ENCODE measurements at places on chromosomes 6 and 20. TPM values are rescaled to one million over a fixed set of nuclear protein-coding genes. Genes with fewer than 3 reads are reported as not detected.
A peak's percentile ranks its signal among the peaks of the same experiment; 100 is the strongest.

- no peak for DNase-seq
These were observed 3.1 kb downstream of the MAN1A1 start for GRCh38 chr6:119346450-119346849.

GRCh38 chr20:12528591-12529041, 480.2 kb upstream of the SPTLC3 start:
- DNase-seq: no peak

DNA sequence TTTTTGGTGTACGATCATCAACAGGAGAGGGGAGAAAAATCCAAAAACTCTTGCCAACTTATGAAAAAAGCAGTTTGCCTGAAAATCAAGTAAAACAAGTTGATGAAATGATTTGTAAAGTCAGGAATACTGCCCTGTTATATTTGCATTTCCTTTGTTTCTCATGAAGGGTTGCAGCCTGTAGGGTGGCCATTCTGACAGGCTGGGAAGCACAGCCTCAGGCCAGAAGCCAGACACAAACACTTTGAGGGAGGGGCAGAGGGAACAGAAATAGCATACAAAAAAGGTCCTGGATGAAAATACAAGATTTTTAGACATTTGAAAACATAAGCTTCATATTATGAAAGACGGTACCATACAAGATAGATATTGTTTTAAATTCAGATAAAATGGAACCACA, 109.8 kb downstream of the DTNBP1 start:
- no peak for DNase-seq

The PROCR gene
- total RNA-seq: 328 TPM

DNA sequence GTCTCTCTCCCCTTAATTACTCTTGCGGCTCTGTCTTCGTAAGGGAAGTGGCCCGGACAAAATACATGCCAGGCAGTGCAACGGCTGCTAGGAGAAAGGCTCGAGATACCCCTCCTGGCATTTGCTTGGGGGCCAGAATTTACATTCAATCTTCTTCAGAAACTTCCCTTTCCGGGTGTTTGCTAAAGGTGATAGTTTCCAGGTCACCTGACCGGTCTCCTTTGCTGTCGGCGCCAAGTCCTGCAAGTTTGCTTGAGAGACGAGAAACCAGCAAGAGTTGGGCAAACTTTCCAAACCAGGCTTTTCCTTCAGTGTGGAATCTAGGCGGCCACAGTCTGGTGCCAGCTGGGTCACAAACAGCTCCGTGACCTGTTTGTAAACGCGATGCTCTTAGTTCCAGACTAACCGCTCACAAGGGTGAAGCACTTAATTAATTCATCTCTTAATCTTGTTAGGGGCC, 563 bp upstream of the SRSF3 start:
- peak; percentile 43 for DNase-seq
